Activated T-helper 1 cell treated with Interleukin-2 at 50 U/mL for 16 hours (primary cell): ENCODE measurements at places on chromosomes 12 and 14.

GRCh38 chr14:97029800-97030199 is 232.6 kb downstream of the VRK1 start:
- DNase-seq: no peak

DNA sequence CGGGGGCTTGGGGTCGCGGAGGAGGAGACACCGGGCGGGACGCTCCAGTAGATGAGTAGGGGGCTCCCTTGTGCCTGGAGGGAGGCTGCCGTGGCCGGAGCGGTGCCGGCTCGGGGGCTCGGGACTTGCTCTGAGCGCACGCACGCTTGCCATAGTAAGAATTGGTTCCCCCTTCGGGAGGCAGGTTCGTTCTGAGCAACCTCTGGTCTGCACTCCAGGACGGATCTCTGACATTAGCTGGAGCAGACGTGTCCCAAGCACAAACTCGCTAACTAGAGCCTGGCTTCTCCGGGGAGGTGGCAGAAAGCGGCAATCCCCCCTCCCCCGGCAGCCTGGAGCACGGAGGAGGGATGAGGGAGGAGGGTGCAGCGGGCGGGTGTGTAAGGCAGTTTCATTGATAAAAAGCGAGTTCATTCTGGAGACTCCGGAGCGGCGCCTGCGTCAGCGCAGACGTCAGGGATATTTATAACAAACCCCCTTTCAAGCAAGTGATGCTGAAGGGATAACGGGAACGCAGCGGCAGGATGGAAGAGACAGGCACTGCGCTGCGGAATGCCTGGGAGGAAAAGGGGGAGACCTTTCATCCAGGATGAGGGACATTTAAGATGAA is 630 bp downstream of the FOS start:
- no peak for DNase-seq

DNA sequence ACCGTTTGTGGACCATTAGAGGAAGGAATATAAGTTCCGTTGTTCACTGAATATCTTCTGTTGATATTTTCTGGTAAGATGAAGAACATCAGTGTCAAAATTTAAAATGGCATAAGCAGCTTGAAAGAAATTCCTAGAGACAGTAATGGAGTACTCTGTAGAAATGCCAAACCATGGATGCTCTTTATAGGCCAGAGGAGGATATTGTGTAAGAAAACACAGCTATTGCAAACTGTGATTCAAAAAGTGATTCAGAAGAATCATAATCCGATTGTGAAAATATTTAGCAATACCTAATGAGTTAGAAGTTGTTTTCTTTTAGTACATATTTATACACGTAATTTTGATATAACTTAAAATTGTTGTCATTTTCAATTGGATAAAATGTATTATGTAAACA is 102.8 kb downstream of the SLC16A7 start:
- DNase-seq: no peak

DNA sequence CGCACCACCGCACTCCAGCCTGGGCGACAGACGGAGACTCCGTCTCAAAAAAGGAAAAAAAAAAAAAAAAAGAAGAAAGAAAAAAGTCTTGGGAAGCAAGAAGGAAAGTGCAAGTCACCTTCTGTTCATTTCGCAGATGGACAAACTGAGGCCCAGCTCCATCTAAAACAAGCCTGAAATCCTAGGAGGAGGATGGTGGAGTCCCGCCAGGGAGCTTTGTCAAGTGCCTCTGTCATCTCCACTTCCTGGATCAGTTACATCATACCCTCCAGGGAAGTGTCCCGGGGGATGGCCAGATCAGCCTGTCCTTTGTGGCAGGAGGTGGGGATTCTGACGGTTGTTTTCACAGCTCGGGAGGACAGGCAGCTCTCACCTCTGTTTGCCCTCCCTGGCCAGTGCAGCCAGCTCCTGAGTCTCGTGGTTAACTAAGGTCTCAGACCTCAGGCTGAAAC is 8.7 kb upstream of the SDSL start:
- no peak for DNase-seq

DNA sequence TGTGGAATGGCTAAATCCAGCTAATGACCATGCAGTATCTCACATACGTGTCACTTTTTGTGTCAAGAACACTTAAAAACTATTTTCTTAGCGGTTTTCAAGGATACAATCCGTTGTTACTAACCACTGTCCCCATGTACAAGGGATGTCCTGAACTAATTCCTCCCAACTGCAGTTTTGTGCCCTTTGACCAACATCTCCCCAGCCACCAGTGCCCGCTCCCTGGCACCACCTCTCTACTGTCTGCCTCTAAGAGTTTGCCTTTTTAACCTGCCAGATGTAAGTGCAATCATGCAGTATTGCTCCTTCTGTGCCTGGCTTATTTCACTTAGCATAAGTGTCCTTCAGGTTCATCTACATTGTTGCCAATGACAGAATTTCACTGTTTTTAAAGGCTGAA is 315.7 kb downstream of the TMEM121 start:
- DNase-seq: no peak

DNA sequence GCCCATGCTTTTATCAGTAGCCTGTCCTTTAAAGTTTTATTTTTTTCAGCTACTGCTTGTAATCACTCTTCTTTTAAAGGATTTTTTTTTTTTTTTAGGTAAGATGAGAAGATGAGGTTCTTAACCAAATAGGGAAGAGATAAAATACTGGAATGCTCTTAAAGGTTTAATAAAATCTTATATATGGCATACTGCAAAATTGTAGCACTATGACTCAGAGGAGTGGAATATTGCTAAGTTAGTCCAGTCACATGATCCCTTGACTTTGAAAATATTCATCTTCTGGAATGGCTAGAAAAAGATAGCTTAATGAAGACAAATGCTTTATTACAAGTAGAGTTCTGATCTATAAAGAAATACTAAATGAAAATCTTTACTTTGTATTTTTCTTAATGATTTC is 116.6 kb downstream of the NAV3 start:
- no peak for DNase-seq

DNA sequence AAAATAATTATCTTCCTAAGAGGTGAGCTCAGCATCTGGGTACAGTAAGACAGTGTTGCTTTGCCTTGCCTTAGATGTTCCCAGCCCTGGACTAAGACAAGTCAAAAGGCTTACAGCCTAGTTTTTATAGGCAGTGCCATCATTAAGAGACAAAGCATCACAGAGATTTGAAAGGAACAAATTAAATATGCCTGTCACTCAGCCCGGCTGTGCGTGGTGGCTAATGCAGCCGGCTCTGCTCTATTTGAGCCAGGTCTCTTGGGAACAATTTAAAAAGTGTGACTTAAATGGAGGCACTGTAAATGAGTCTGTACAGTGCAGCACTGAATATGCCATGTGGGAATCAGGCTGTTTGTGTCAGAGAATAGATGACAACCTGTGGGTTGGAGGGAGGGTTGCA is 1687.4 kb upstream of the FLRT2 start:
- no peak for DNase-seq

DNA sequence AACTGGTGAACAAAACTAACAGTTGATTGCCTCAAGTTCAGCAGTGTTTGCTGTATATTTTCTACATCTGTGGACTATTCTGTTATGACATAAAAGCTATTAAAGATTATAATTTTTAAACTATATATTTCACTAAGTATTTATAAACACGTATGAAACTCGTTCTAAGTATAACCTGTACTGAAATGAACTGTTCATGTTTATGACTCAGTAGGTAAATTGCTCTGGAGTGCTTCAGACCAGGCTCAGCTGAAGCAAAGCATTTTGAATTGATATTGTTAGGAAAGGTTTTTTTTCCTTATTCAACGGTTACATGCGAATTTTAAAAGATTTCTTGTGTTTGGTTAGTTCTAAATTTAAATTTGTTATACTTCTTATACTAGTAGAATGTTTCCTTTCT is 151.3 kb downstream of the RAD51B start:
- no peak for DNase-seq

DNA sequence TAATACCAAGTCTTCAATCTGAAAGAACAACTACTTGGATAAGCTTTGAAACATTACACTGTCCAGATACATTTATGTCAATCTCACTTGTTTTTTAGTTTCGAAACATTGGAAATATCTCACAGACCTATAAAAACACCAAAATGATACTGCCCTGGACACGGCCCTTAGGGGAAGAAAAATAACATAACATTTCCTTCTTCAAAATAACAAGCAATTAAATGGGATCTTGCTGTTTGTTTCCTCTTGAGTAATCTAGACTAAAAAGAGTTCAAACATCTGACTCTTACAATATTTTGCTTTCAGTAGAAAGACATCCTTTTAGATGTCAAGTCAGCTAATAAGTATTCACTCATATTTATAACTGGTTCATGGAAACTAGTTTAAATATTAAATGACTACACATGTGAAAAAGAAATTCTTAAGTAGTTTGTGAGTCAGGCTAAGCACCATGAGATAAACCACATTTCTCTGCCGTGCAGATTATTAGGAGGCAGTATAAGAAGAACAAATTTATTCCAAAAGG is 87.5 kb downstream of the EPS8 start:
- no peak for DNase-seq

DNA sequence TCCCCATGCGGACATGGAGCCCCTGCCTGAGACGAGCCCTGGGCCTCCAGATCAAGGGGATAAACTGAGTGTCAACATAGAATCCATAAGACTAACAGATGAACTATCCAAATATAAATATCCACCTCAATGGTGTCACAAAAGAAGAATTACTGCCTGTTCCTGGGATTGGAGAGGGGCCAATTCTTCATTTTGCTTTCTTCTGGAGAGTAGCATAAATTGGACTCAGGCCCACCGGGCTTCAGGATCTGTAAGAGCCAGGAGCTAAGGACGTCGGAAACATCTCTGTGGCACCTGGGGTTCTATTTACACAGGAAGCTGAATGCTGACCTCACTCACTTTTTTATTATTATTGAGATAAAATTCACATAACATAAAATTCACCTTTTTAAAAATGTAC is 408.2 kb upstream of the CCDC196 start:
- no peak for DNase-seq

- DNase-seq: peak; percentile 9
Observed at GRCh38 chr12:128823216-128823915, 392 bp downstream of the SLC15A4 start.

DNA sequence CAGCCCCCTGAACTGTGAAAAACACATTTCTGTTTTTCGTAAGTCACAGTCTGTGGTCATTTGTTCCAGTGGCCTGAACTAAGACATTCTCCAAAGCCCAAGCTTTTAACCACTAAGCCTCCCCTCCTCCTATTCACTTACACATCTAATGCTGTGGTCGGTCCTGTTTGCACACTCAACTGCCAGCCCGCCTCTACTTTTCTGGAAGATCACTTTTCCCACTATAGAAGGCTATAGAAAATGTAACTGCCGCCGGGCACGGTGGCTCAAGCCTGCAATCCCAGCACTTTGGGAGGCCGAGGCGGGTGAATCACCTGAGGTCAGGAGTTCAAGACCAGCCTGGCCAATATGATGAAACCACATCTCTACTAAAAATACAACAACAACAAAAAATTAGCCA is 524.7 kb upstream of the TMEM132C start:
- DNase-seq: no peak

GRCh38 chr12:73531752-73532151 is 1005.9 kb upstream of the ATXN7L3B start:
- no peak for DNase-seq

DNA sequence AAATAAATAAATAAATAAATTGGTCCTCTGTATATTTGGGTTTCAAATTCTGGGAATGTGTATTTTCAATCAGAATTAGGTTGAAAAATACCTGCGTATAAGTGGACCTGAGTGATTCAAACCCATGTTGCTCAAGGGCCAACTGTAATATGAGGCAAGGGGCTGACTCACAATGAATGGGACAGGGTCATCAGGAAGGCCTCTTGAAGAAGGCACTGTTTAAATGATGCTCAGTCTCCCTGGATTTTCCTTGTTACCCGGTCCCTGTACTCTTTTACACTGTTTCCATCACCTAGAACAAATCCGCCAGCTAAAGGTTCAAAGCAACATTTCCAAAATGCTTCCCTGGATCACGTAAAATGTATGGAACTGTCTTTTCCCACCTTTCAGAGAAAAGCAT is 3.8 kb downstream of the PSMB5 start:
- DNase-seq: no peak

- DNase-seq: no peak
Observed at GRCh38 chr14:68774771-68775613, 17.9 kb downstream of the ZFP36L1 start.

DNA sequence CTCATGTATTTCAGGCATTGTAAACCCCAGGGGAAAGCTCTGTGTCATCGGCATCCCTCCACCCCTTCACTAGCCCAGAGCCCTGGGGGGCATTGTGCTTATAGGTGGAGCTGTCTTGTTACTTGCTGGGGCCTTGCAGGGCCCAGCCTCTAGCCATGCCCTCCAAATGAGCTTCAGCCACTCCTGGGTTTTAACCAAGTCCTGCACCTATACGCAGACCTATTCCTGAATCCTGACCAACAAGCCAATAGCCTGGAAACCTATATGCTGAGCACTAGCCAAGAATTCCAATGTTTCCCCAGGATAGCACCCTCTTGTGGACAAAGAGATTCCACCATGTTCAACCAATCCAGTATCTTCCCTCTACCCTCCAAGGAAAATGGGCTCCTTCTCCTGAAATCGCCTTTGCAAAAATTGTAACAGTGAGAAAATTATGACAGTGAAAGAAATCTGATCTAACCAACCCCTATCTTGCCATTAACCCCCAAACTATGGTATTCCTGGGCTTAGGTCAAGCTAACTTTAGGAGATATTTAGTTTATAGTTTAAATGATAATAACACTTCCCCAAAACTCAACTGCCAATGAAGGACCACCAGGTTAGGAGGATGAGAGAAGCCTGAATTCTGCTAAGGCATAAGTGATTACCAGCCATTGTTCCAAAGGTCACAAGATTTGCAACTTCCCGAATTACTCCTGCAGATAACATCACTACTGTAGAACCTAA is 55.5 kb downstream of the TTC7B start:
- DNase-seq: no peak

DNA sequence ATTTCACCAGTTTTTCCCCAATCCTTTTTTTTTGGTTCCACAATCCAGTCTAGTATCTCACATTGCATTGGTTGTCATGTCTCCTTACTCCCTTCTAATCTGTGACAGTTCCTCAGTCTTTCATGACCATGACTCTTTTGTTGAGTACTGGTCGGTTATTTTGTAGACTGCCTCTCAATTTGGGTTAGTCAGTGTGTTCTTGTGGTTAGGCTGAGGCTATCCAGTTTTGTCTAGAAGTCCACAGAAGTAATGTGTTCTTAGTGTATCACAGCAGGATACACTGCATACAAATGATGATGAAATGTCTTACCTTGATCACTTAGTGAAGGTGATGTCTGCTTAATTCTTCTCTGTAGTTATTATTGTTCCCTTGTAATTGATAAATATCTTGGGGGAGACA is 24.8 kb downstream of the PELI2 start:
- no peak for DNase-seq

DNA sequence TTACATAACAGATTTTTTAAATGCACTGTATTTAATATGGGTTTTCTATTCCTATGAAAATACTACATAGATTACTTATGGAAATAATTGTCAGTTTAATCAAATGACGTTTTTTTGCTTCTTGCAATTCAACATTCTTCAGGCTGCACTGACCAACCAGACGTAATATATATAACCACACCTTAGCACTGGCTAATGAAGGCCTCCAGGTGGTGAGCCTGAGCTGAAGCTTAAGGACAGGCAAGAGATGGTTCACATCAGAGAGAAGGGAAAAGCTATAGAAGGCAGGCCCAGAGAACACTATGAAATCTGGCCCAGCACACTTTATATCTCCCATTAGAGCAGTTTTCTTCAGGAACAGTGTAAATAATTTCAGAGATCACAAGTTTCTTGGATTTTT is 2.8 kb upstream of the MDGA2 start:
- DNase-seq: no peak
